ENCODE measurements at places on chromosomes 11 and 22.

GRCh38 chr11:72233773-72234513, 9.4 kb downstream of the INPPL1 start:
- DNase-seq = no peak

DNA sequence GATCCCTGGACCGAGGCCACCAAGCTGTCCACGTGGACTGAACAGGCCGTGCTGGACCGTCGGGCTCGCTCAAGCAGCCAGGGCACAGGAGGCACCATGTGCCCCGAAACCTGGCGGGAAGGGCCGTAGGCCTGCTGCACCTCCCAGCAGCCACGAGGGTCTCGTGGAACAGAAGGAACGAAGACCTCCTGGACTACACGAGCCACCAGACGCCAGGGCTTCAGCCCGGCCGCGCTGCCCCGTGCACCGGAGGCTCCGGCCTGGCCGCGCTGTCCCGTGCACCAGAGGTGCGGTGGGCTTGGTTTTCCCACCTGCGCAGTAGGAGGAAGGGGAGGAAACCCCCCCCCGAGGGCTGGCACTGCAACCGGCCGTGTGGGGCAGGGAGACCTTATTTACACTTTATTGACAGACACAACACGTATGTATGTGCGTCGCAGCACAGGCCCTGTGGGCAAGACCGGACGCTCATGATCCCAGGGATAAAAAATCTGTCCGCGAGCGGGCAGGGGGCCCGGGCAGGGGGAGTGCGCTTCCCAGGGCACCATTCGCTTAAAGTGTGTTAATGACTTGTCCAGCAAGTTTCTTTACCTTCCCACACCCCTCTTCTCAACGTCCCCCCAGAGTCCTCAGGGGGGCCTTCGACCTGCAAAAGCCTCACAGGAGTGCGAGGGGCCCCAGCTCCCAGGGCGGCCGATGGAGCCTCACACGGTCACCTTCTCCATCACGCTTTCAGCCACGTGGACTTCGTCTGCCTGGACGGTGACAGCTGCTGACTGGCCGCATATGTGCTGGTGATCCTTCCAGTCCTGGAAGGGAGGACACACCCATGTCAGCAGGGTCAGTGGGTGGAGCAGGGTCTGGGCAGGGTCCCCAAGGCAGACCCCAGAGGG, 7.0 kb downstream of the DRD4 start:
- DNase-seq = no peak

- no peak for DNase-seq
These were observed 50.1 kb downstream of the FBLN1 start for GRCh38 chr22:45552580-45553350.

DNA sequence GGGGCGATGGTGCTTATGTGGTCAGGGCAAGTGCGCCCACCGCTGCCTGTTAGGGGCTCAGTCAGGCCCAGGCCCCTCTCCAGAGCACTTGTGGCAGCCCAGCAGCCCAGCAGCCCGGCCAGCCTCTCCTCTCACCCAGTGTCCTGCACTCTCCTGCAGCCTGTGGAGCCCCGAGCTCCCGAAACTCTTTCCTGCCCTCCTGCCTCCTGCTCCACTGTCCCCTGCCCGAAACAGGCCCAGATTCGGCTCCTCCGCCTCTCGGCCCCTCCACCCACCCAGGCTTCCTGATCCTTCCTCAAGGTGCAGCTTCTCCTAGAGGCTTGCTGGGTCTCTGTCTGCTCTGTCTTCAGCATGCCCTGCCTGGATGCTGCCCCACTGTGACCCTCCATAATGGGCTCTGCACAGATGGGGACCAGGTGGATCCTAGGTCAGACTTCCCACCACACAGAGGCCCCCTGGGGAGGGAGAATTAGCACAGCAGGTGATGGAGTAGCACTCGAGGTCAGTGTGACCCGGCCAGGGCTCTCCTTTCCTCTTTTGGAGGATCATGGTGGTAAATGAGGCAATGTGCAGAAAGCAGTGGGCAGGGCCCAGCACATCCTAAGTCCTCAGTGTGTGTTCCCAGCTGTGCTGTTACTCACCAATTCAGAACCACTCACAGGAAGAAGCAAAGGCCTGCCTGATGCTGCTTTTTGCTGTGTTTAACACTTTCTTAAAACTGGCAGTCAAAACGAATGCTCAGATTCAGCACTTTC, 18.6 kb upstream of the NAP1L4 start:
- DNase-seq = no peak

DNA sequence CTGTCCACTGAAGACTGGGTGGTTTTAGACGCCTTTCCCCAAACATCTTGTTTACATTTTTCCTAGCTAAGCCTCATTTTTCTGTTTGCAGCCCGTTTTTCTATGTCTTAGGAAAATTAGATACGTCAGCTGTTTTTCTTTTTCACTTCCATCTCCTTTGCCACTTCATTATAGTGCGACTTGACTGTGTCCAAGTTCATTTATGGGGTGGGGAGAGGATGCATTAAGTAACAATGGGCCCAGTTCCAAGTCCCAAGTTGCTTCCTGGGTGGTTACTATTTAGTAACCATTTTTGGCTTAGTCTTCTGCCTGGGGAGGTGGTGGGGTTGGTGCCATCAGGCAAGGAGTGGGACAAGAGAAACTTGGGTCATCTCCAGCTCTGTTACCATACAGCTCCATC, 83.0 kb downstream of the TRAF6 start:
- DNase-seq = no peak

GRCh38 chr11:122850076-122850631, 11.9 kb downstream of the CRTAM start:
- DNase-seq = no peak

GRCh38 chr11:1843098-1843473, 4.3 kb downstream of the TNNI2 start:
- DNase-seq = no peak

DNA sequence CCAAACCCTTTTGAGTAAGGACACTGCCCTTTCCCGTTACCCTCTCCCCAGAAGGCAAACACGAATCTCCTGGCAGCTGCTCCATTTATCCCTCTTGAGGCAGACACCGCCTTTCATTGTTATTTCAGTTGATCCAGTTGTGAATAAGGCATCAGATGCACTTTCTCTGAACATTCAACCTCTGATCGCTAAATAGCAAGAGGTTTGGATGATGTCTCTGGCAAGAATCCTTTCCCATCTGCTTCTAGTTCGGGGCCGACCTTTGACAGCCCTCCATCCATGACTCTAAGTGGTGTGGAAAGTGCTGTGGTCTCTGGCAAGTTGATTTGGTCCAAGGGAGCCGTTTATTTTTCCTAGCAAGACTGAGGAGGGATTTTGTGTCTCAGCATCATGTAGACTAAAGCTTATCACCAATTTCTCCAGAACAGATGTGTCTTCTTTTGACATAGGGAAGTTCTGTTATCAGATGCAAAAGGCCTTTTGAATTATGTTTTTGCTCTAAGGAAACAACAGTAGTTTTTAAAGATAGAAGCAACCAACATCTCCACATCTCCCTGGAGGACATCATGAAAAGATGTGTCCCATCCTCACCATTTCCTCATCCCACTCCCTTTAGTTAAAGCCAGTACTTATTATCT, 123.6 kb downstream of the CCDC34 start:
- DNase-seq = no peak

GRCh38 chr11:46808799-46809431, 37.2 kb downstream of the CKAP5 start:
- DNase-seq = no peak

DNA sequence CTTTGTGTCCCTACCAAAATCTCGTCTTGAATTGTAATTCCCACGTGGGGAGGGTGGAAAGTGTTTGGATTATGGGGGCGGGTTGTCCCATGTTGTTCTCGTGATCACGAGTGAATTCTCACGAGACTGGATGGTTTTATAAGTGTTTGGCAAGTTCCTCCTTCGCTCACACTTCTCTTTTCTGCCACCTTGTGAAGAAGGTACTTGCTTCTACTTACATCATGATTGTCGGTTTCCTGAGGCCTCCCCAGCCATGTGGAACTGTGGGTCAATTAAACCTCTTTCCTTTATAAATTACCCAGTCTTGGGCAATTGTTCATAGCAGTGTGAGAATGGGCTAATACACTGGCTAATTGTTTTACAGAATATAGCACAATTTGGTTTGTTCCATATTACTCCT, 326.3 kb downstream of the GRM5 start:
- no peak for DNase-seq

- DNase-seq = no peak
These were observed 8.5 kb downstream of the BIK start for GRCh38 chr22:43118953-43119458.

- no peak for DNase-seq
These were observed 199.4 kb upstream of the MTMR2 start for GRCh38 chr11:96123301-96123700.

GRCh38 chr11:59953463-59954218, 10.2 kb upstream of the OOSP4A start:
- DNase-seq = no peak

GRCh38 chr11:133811850-133812685, 33.2 kb downstream of the SPATA19 start:
- no peak for DNase-seq

GRCh38 chr22:37030560-37031281, 11.2 kb downstream of the MPST start:
- no peak for DNase-seq

DNA sequence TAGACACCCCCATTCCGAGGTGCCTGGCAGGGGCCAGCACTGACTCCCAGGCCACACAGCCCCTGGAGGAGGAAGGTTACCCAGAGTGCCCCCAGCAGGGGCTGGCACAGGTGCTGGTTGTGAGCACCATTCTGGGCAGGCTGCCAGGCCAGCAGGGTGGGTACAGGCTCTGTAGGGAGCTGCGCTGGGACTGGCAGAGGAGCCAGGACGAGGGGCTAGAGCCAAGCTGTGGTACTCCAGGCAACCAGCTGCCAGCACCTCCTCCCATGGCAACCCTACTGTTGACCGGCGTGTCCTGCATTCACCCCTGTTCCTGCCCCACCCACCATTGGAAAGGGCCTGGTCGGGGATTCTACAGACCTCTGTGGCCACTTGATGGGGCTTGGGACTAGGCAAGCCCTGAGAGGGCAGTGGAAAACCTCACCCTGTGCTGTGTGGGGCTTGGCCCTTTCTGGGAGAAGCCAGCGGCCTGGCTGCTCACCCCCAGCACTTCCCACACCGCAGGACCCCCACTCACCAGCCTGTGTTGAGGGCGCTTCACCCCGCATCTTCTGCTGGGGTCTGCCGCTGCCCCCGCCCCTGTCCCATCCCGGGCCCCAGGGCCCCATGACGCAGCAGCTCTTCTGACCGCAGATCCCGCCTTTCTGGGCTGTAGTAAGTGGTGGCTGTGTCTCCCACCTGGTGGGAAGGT, 1.9 kb downstream of the CLDN5 start:
- DNase-seq = no peak

DNA sequence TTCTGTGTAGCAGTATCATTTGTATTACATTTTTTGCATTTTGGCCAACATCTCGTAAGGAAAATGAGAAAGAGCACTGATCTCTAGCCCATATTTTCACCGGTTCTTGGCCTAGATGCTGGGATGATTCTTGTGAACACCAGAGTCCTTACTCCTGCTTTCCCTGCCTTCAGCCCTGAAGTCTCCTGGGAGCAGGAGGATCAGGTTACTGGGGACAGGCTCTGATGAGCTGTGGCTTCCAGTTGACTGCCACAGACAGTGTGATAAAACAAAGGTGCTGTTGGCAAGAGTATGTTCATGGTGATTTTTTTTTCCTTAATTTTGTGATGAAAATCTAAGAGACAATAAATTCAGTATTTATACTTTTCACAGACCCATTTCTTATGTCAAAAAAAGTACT, 34.2 kb upstream of the ADSL start:
- DNase-seq = no peak

DNA sequence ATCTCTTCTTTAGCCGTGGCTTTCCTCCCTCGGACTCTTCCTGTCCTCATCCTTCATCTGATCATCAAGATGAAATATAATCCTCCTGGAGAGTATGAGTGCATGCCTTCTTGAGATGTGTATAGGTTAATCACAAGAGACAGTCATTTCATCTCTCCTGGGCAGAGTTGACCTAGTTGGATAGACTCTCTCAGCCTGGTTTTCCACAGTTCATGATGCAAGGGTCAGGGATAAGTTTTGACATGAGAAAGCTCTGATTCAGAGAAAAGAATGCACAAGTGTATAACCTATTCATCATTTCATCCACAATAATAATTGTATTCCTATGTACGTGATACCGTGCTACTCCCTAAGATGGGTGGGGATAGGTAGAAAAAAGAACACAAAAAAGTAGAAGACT, 33.2 kb upstream of the CCDC90B start:
- DNase-seq = no peak

DNA sequence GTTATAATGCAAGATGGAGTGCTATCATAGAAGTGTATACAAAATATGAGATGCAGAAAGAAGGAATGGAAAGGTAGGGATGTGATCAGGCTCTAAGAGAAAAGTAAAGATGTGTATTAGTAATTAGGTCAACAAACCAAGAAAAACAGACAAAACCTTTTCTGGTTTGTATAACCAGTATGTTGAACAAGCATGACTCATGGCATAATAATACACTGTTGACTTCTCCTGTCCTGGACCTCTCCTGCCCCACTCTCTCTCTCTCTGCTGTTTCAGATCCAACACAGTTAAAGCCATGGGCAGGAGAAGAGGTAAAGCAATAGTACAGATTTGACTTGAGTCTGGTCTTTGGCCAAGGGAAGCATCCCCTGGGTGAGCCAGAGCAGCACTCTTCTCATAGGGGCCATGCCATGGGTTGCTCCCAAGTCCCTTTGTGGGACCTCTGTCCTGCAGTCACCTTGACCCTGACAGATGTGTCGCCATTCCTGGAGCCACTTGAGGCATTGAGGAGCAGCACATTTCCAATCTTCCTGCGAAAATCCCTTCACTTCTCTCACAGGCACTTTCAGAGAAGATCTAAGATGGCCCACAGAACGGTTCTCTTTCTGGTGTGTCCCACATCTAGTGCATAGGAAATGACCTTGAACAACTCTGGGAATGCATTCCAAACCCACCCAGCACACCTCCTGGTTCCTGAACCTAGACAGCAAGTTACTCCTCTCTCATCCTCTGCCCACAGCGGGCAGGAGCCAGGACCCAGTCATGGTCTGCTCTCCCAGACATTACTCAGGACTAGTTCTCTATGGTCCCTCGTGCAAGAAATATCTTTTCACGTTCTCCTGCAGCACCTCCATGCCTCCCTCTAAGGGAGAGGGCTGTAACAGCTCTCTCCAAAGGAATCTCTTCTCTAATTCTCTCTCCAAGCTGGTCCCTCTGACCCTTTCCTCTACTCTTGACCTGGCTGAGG, 58.2 kb upstream of the PRSS23 start:
- no peak for DNase-seq

GRCh38 chr11:56782167-56782847, 33.8 kb upstream of the OR9G4 start:
- no peak for DNase-seq

DNA sequence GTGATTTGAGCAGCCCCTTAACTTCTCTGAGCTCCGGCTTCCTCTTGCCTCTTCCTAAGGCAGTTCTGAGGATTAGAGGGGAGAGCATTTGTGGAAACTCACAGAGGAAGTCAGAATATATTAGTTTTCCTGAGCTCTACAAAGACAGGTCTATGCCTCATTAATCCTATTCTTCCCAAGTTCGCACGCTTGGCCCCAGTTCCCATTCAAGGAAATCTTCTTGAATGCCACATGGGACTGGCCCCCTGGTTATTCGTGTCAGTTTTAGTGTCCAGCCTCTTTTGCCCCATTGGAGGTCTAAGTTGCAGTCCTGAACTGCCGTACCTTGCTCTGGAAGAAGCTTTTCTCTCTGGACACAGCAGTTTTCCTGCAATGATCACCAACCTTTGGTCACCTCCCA, 37.6 kb upstream of the ALX4 start:
- no peak for DNase-seq
